Esophagus mucosa (tissue), 1 donor: ENCODE measurements at places on chromosomes 5 and 9.

DNA sequence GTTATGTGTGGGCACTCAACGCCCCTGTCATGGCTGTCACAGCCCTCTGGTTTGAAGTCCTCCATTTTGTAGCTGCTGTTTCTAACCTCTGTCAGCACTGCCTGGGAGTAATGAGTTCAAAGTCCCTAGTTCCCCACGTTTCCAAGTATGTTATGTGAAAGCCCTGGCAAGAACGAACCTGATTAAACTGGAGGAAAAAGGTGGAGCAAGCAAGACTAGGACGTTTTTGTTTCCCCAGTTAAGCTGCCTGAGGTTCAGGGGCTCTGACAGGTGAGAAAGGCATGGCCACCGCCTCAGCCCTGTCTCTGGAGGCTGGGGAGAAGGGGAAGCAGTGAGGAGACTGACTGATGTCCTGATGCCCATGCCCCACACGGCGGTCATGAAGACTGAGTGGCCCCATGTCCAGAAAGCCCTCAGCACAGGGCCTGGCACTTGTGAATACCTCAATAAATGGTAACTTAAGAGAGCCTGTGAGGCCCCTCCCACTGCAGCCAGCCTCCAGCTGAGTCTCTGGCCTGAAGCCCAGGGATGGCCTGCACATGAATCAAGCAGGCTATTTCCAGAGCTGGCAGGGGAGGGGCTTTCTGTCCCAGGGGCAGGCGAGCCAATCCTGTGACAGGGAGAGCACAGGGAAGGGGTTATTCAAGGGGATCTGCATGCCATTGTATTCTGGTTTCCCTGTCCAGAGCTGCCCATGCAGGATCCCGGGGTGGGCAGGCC, 61.8 kb downstream of the PFDN1 start:
- peak; percentile 57 for ATAC-seq

DNA sequence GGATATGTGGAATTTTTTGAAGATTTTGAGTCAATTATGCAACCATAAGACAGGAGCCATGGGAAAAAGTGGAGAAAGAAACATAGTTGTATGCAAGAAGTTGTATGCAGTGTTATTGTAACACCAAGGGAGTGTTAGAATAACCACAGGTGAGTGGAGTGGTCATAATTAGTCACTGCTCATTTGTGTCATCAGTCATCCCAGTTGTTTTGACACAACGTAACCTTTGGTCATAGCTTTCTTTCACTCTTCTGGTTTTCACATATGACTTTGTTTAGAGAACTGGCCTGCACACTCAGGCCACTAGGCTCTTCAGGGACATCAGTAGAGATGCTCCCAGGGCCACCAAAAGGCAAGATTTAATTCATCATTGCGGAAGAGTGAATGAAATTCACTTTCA, 158.7 kb upstream of the HMHB1 start:
- ATAC-seq = peak; percentile 86

GRCh38 chr9:121107881-121108280, 33.1 kb downstream of the CNTRL start:
- no peak for ATAC-seq

- ATAC-seq = no peak
These were observed 213.7 kb downstream of the NXNL2 start for GRCh38 chr9:88748566-88749261.

DNA sequence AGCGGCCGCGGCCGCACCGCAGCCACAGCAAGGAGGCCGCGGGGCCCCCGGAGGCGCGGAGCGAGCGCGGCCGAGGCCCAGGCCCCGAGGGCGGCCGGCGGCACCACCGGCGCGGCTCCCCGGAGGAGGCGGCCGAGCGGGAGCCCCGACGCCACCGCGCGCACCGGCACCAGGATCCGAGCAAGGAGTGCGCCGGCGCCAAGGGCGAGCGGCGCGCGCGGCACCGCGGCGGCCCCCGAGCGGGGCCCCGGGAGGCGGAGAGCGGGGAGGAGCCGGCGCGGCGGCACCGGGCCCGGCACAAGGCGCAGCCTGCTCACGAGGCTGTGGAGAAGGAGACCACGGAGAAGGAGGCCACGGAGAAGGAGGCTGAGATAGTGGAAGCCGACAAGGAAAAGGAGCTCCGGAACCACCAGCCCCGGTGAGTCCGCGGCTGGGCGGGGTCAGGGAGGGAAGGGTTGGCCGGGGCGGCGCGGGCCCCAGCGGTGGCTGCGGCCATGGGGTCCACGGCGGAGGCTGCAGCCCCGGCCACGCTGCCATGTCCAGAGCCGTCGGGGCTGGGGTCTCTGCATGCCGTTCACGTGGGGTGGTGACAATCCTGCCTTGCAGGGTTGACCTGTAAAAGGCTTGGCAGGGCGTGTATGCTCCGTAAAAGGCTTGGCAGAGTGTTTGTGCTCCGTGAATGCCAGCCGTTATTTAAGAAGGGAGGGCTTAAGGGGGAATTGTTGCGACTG, 146.0 kb downstream of the CACNA1B start:
- ATAC-seq = no peak
